Activated CD4-positive, alpha-beta T cell treated with anti-CD3 and anti-CD28 coated beads, Interleukin-10, Interleukin-2, amounts not matched to agents 100 ng/mL and 50 ng/mL, durations not matched to agents 16 hours and 8 hours (primary cell): ENCODE measurements at places on chromosomes 16 and 17.

DNA sequence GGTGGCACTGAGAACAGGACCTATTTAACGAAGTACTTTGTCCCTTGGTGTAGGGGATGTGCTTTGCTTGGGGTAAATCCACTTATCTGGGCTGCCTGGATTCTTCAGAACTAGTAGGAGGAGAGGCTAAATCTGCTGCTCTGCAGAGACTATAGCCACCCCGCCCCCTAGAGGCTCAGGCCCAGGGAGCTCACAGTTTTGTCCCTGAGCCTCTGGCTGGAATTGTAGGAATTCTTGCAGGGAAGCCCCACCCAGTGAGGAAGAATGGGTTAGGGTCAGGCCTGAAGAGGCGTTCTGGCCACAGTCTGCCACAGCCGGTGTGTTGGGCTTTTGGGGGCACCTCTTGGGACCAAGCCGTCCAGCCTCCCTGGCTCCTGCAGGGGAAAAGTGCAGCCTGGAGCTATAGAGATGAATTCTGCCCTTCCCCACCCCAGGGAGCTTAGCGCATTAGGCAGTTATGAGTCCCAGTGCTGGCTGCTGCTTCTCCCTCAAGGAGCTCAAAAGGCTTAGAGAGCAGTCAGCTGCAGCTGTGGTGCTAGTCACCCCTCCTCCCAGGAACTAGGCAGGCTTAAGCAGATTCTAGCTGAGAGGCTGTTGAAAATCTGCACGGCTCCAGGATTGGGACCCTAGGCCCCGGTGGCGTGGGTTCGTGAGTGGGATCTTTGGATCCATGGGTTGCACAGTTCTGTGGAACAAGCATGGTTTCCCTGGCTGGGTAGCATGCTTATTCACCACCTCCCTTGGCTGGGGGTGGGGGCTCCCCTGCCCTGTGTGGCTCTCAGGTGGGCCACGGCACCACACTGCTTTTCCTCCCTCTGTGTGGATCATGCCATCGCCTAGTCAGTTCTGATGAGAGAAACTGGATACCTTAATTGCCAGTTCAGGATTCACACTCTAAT lies 237.4 kb upstream of the TOM1L1 start:
- no peak for DNase-seq

- DNase-seq = no peak
These were observed 4.3 kb downstream of the ADCY7 start for GRCh38 chr16:50270510-50271147.

GRCh38 chr17:4743898-4744297 lies 4.2 kb upstream of the CXCL16 start:
- no peak for DNase-seq

DNA sequence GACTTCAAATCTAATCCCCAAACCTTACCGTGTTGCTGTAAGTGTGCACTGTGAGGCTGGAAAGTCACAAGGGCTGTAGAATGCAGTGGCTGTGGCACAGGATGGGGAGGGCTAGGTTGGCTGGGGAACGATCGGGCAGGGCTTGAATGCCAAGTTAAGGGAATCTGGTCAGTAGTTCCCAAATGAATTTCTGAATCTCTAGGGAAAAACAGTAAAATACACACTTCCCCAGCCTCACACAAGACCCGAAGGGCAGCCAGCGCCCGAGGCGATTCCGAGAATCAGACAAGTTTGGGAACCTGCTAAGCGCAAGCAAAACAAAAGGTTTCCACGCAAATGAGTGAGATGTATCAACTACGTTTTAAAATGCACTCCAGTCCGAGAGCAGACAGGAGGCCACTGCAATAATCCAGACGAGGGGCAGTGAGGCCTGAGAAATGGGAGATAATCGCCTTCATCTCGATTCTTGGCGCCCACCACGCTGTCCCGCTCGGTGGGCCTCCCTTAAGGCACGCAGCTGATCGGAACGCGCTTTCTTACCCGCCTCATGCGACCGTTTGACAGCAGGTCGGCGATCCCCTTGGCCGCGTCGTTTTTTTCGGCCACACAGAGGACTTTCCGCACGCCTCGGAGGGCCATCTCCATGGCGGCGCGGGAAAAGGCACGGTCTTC lies 599 bp downstream of the TOP3A start:
- DNase-seq = peak; percentile 16

DNA sequence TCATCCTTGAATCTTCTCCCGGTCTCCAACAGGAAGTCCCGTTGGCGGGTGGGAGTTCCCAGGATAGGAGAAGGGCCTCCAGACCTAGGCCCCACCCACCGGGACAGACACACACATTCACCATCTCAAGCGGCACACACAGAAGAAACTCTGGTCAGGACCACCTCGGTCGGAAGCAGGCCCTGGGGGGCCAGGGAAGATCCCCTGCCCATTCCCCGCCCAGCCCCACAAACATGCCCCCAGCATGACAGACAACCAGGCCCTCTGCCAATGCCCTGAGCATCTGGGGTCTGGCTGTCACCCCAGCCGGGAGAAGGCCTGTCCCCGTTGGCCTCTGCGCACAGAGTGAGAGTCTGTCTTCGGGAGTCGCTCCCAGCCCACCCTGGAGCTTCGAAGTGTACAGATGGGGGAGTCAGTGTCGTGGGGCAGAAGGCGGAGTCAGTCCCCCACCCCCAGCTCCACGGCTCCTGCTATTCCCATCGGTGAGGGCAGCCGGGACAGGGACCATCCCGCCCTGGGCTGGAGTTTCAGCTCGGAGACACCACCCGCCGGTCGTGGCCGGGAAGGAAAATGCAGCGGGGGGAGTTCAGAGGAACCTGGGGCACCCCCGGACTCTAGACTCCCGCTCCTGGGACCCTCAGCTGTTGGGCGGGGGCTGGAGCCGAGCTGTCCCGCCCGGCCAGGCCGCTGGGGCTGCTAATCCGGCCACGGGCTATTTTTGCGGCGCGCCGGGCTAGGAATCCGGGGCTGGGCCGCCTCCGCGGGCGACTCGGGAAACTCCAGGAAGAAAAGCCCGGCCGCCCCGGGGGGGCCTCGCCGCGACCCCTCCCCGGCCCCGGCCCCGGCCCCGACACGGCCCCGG lies 660 bp downstream of the RHBDF1 start:
- no peak for DNase-seq

- DNase-seq = no peak
These were observed 6.8 kb upstream of the WDR45B start for GRCh38 chr17:82655038-82655479.

GRCh38 chr17:83170571-83171260 lies 91.3 kb downstream of the METRNL start:
- no peak for DNase-seq

- no peak for DNase-seq
These were observed 225.3 kb downstream of the WWOX start for GRCh38 chr16:78324649-78325285.

DNA sequence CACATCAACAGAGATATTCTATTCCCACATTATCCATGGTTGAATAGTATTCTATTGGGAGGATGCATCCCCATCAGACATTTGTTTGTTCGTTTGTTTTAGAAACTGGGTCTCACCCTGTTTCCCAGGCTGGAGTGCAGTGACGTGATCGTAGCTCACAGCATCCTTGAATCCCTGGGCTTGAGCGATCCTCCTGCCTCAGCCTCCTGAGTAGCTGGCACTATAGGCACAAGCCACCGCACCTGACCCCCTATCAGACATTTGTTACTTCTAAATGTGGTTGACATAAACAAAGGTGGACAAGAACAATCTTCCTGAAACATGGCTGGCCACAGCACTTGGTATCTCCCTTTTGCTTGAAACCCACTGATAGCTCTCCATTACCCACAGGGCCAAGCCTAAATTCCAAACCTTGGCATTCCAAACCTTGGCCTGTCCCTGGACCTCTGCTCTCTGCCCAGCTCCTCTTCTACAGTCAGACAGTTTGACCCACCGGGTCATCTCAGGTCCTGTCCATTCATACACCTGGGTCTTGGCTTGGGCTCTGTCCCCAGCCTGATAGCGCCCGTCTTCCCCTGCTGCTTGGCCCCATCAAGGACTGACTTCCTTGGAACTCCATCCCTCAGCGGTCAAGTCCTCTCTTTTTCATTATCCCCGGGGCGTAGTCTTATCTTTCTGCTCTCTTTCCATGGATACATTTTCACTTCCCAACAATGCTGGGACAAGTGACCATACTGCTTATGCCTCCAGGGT lies 1.5 kb upstream of the PRR29 start:
- no peak for DNase-seq

DNA sequence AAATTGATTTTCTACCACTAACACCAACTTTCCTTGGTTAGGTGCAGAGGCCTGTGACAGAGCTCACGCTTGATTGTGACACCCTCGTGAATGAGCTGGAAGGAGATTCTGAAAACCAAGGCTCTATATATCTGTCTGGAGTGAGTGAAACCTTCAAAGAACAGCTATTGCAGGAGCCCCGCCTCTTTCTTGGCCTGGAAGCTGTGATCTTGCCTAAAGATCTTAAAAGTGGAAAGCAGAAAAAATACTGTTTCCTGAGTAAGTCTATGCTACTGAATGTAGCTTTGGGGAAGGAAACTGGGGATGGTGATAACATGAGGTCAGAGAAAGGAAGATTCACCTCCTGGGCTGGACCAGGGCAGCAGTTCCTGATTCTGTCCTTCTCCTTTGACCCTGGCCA lies 38.3 kb downstream of the REXO5 start:
- no peak for DNase-seq

DNA sequence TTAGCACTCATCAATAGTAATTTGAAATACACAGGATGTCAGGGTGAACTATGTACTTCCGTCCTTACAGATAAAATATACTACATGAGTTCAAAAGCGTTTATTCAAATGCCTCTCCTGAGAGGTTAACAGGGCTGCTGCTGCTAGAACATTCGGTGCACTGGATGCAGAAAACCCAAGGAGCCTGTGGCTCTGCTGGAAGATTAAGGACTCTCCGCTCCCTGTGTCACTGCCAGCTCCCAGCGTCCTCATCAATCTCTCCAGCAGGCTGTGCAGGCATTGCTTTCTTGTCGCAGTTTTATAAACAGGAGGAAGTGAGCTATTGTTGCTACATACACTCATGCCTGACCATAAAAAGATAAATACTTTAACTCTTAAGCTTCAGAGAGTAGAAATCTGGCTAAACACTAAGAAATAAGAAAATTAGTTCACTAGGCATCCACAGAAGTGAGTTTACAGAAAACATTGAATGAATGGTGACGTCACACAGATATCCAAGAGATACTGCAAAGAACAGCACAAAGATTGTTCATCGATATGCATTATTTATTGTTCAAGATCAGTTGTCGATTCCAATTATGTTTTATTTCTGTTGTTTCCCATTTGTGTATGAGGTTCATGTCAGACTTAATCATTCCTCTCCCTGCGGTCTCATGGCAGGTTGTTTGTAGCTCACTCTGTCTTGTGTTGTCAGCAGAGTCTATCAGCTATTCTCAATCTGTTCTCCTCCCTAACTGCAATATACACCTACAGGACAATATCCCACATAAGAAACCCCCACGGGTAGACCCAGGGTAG lies 127.9 kb upstream of the MON1B start:
- no peak for DNase-seq

- no peak for DNase-seq
These were observed 20.9 kb downstream of the ENGASE start for GRCh38 chr17:79095345-79096055.

- DNase-seq = no peak
These were observed 550.1 kb upstream of the PSMD7 start for GRCh38 chr16:73746554-73746953.

- DNase-seq = no peak
These were observed 38.3 kb upstream of the ACSM2B start for GRCh38 chr16:20614186-20615141.

GRCh38 chr17:75816693-75817092 lies 27.5 kb downstream of the UNC13D start:
- no peak for DNase-seq

GRCh38 chr16:11977376-11978041 lies 975 bp downstream of the SNX29 start:
- no peak for DNase-seq

GRCh38 chr16:82331974-82332750 lies 162.1 kb upstream of the MPHOSPH6 start:
- no peak for DNase-seq

DNA sequence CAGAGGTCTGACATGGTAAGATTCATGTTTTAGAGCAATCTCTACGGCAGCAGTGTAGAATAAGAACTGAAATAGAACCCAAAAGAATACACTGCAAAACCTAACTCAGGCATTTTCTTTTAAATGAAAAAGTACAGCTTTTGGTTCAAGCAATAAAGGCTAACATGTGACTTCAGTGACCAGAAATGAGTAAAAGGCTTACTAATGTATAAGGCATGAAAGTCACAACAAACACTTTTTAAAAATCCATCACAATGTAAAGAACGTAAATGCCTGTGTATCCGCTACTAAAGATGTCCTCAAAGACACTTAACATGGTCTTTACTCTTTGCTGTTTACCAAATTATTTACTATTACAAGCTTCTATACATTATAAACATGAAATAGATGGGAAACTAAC lies 16.6 kb downstream of the KIAA0753 start:
- DNase-seq = no peak

DNA sequence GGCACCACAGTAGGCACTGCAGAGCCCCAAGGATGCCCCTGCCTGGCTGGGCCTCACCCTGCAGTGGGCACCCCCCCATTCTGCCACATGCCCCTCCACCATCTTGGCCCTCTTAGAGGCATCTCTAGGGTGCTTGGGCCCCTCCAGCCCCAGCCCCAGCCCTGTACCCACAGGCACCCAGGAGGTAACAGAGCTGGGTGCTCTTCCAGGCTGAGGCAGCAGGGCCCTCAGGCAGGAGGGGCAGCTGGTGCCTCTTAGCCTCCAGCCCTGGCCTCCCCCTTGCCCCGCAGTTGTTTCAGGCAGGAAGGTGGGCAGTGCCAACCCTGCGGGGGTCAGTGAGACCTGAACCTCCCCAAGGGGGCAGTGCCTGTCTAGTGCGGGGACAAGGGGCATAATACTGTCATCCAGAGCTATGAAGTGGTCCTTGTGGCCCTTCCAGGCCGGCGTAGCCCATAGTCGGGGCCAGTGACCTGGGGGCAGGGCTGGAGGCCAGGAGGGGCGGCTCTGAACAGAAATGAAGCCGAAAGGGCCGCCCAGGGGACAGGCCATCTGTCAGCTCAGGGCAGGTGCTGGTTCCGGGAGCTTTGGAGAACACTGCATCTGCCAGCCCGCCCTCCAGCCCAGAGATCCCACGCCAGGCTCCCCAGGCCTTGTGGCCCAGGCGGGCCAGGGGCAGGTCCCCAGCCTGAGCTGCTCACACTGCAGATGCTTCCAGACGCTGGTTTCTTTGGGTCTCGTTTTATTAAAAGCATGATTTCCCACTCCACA lies 4.9 kb upstream of the AATK start:
- no peak for DNase-seq

GRCh38 chr16:10578474-10579316 lies 1.7 kb downstream of the EMP2 start:
- no peak for DNase-seq

DNA sequence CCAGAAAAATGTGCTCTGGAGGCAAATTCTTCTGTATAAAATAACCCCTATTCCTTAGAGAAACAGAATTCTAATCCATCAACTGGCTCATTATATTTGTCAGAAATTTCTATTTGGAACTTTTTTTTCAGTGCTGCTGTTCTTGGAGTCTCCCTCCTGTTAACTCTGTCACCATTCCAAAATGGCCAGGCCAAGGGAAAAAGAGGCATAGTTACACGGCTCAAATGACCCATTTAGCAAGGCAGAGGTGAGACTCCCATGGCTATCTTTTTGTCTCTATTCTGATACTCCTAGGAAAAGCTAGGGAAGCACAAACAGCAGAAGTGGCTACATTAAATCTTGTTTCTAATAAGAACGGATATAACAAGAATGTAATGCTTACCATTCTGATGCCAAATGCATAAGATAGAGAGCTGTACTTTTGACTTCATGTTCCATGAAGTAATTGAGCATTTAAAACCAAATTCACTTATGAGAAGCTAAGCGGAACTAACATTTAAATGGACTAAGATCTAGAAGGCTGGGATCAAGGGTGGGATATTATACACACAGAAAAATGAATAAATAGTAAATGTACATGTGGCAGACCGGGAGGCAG lies 64.4 kb upstream of the CORO6 start:
- no peak for DNase-seq
